ENCODE measurements at places on chromosomes 4 and X.

GRCh38 chr4:145414226-145414625, 67.4 kb upstream of the SMAD1 start:
- DNase-seq = no peak

- DNase-seq = no peak
These were observed 201.2 kb upstream of the ITM2A start for GRCh38 chrX:79568309-79568708.

DNA sequence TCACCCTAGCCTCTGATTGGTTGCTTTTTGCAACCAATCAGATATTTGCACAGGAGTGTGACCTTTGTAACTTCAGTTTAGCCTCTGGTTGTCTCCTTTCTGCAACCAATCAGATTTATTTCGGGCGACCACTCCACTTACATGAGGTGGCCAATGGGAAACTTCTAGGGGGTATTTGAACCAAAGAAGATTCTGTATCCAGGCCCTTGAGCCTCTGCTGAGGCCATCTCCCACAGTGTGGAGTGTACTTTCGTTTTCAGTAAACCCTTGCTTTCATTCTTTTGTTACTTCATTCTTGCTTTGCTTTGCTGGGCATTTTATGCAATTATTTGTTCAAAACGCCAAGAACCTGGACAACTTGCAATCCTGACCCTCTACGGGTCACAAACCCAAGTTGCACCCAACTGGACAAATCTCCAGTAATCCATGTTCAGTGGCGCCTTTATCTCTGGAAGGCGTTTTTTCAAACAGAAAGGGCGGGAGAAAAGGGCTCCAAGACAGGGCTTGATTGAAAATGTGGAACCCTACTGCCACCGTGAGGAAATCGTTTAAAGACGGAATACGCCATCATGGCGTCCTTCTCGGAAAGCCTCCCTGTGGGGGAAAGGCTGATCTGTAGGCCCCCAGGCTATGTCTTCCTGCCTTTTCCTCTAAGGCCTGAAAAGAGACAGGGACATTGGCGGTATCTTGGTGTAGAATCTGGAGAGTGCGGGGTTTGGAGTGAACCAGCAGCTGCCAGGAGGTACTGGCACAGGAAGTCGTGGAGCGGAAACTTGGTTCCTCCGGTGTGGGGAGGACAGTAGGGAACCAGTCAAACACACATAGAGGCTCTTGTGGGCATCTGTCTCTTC, 184.6 kb downstream of the OR13H1 start:
- peak; percentile 74 for DNase-seq

DNA sequence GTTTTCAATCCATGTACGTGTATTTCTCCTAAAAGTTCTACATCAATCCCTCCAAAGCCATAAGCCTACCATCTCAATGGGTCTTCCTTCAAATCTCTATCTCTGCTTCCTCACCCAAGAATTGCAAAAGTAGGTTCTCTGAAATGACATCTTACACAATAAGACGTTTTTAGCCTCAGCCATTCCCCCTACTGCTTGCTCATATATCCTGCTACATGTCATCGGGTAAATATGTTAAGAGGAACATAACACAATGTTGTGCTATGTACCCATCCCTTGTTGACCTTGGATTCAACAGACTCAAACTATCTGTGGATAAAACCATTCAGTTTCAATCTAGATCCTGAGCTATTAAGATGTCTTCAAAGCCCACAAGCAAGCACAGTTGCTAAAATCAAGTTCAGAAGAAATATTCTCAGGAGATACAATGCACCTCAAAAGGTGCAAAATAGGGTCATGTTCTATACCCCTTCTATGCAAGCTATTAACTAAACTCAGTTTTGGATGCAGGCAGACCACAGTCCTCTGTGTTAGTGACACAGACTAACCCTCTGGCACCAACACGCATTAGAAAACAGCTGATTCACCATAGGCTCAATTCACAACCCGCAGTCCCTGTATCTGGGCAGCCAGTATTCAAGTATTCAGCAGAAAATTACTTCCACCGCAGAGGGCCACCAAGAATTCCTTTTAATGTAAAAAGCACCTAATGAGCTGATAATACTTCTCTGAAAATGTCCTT, 56.8 kb downstream of the CD99L2 start:
- DNase-seq = no peak

All from amniotic stem cell (primary cell).